ENCODE measurements at places on chromosomes 1 and 21.

DNA sequence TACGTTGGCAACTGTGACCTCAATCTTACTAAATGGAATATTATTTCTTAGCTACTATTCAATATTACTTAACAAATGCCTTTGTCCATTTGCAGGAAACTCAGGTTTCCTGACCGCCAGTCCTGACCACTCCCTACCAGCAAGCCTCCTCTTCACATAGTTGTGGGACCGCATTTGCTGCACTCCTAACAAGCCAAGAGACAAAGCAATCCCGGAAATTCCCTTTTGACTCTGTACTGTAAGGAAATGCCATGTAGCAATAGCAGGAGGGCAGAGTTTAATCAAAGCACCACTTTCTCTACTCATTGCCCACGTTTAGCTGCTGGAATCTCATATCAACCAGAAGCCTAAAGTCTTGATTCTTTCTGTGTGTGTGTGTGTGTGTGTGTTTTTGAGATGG lies 28.1 kb upstream of the ACBD6 start:
- DNase-seq, result no peak

GRCh38 chr1:247536340-247536739 lies at the start of gene OR2C3:
TSS of gene OR2C3 (minus strand) at chr1:247536440. CDS start at chr1:247532511, 3,929 bp downstream.
- DNase-seq, result no peak

DNA sequence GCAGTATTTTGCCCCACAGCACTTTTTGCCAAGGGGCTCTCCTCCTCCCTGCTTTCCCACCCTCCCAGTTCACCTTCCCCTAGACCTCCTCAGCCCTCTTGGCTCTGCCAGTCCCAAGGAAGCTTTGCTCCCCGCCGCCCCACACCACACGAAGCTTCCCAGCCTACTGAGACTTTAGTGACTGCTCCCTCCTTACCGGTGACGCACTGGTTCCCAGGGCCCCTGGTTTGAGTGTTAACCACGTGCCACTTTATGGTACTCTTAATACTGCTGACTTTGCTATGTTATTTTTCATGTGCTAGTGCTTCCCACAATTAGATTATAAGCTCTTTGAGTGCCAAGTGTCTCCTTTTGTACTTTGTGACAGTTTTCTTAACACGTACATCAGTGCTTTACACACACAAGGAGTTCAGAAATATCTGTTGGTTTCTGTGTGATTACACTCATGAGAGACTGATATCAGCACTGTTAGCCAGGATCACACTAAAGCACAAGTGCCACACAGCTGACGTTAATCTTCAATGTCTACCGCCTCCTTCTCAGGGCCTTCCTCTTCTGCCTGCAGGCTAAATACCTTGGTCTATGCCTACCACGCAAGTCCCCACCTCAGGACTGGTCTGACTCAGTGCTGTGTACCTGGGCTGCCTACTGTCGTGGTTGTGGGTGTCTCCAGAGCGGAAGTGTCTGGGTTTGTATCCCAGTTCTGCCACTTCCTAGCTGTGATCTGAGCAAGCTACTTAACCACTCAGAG lies 61.0 kb downstream of the DNTTIP2 start:
- DNase-seq, result no peak

DNA sequence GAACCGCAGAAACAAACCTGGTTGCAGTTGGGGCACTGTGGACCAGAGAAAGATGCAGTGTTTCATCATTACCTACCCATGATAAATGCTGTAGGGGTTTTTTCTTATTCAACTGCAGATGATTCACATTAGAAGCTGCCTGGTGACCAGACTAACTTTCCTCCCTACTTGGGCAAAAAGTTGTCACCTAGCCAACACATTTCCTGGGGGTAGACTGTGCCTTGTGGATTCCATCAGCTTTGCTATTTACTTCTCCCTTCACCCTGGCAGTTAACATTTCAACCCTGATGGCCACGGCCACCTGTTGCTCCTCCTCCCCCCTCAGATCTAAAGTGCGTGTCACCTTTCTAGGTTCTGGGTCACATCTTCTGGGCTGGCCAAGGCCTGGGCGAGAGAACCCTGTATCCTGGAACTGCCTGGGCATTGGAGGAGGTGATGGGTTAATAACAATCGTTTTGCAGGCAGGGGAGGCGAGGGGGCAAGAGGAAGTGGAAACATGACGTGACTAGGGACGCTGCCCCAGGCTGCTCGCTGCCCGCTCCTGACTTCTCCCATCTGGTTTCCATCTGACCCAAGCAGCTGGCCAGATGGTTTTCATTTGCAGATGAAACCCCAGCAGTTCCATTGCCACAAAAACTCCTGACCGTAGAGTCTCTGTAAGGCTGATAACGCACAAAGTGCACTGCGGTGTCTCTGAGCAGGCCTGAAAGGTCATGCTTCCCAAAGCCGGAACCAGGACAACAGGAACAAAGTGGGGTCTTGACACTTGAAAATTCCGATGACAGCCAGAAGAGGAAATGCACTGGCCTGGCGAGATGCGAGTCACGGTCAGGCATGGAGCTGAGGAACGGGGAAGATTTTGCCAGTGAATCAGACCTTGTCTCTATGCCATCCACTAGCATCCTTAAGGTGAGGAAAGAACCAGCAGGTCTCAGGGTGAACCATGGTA lies 36.6 kb downstream of the CAPZB start:
- no peak for DNase-seq

- DNase-seq, result no peak
Measured at GRCh38 chr1:214010197-214010573, 22.4 kb downstream of the PROX1 start.

GRCh38 chr1:35726450-35727433 lies 8.1 kb upstream of the C1orf216 start:
- no peak for DNase-seq

GRCh38 chr1:152252157-152252556 lies 28.2 kb upstream of the HRNR start:
- no peak for DNase-seq

GRCh38 chr1:55443175-55443915 lies 228.2 kb upstream of the USP24 start:
- no peak for DNase-seq

DNA sequence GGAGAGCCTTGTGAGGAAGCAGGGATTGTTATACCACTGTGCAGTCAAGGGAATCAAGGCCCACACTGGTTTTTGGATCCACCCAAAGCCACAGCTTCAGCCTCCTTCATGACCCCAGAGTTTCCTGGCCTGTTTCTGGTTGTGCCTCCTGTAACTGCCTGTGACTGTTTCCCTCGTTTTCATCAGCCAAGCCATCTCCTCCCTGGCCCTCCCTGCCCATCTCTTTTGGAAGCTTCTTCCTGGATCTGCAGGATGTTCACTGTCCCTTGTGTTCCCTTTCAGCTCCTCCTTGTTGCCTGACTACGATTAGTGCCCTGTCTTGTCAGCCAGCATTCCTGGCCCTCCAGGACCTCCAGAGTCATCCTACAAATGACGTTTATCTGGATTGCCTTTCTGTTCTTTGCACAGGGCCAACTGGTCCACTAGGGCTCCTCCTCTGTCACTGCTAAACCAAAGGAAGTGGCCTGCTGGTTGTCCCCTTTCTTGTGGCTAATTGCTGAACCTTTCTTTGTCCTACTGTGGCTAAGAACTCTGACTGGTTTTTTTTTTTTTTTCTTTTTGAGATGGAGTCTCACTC lies 17.9 kb downstream of the SFT2D2 start:
- no peak for DNase-seq

GRCh38 chr21:40841524-40842196 lies 5.3 kb downstream of the DSCAM start:
- no peak for DNase-seq

GRCh38 chr21:36693489-36694030 lies 5.4 kb upstream of the SIM2 start:
- no peak for DNase-seq

GRCh38 chr1:226888021-226888420 lies 17.6 kb downstream of the PSEN2 start:
- DNase-seq, result no peak

DNA sequence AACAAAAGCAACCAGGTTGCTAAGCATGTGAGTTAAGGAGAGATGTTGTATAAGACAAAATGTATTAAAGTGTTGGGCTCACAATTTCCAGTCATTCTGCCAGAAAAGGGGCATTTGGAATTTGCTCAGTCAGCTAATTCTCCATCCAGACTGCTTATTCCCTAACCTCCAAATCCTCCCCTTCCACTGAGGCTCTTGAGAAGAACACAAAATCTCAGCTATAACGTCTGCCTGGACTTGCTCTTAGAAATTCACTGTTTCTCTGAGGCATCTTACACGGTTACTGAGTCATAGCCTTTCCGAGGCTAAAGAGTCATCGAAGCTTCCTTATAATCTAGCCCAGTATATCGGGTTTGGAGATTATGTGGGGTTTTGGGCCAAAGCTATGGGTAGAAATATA lies 548.2 kb upstream of the ADGRL4 start:
- DNase-seq, result no peak

DNA sequence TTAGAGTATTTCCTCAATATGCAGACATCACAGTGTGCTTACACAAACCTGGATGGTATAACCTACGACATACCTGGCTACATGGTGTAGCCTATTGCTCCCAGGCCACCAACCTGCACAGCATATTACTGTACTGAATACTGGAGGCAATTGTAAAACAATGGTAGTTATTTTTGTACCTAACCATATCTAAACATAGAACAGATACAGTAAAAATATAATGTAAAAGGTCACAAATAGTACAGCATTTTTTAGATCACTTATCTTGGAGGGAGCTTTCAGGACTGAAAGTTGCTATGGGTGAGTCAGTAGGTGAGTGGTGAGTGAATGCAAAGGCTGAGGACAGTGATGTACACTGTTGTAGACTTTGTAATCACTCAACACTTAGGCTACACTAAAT lies 492.3 kb downstream of the MRPL39 start:
- no peak for DNase-seq

DNA sequence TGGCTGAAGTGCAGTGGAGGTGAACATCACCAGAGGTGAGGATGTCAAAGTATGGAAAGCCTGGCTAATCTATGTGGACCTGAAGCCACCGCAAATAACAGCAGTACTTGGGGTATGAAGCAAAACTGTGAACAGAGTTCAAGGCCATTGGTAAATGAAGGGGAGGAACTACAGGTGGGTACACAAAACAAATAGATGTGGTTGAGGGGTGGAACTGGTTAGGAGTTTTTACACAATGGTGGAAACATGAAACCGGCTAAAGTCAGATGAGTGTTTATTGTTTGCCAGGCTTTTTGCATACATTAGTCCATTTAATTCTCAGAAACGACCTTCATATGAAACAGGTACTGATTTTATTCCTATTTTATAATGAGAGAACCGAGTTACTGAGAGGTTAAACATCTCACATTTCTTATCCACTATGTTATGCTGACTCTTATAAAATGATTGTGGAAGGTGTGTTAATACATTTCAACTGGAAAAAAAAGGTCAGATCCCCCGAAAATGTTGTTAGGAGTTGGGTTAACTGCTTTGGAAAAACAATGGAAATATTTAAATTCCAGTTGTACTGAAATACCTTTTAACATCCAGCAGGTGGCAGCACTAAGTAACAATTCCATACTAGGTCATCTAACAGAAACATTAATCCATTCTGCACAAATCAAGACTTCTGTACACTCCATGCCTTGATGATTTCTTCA lies 44.3 kb upstream of the GTF2B start:
- DNase-seq, result no peak

GRCh38 chr21:36507397-36508018 lies 27.6 kb upstream of the CLDN14 start:
- no peak for DNase-seq

GRCh38 chr1:51305371-51305823 lies 25.0 kb downstream of the TTC39A start:
- no peak for DNase-seq

DNA sequence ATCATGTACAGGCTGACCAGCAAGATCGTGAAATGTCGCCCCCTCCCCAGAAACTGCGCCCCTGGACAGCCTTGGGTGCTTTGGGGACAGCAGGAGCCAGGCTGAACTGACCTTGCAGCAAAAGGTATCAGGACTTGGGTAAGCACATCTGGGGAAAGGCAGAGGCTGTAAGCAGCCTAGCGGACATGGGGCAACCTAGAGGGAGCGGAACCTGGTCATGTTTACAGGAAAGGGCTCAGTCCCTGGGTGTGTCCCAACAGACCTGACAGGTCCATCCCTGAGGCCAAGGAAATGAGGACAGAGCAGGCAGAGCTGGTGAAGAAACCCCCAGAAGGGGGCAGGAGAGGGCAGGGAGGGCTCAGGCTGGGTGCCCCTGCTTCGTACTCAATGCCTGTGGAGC lies 3.1 kb upstream of the S100A8 start:
- DNase-seq, result no peak

- DNase-seq, result no peak
Measured at GRCh38 chr1:40980453-40981121, 1.1 kb downstream of the CTPS1 start.

DNA sequence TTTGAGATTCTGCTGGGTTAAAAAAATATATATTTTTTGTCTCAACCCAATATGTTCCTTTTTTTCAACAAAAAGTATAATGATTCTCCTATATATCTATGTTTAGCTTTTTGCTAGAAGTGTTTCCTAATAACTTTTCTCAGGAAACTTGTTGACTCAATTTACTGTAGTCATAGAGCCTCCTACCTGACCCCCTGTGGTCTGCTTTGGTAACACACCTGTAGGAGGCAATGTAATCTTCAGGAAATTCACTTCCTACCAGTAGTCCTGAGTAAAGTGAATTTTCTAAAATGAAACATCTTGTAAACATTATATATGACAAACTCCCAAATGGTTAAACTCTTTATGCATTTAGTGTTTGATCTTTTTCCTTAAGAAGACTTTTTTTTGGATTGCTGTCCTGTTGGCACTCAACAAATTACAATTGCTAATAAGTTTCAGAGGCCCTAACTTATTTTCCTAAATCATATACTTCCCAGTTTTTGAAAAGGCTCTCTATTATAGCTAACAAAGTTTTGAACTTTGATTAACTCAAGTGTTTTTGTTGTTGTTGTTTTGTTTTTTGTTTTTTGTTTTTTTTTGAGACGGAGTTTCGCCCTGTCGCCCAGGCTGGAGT lies 118.3 kb downstream of the OLFML2B start:
- no peak for DNase-seq

GRCh38 chr1:93576746-93577145 lies 104.9 kb downstream of the BCAR3 start:
- DNase-seq, result no peak

DNA sequence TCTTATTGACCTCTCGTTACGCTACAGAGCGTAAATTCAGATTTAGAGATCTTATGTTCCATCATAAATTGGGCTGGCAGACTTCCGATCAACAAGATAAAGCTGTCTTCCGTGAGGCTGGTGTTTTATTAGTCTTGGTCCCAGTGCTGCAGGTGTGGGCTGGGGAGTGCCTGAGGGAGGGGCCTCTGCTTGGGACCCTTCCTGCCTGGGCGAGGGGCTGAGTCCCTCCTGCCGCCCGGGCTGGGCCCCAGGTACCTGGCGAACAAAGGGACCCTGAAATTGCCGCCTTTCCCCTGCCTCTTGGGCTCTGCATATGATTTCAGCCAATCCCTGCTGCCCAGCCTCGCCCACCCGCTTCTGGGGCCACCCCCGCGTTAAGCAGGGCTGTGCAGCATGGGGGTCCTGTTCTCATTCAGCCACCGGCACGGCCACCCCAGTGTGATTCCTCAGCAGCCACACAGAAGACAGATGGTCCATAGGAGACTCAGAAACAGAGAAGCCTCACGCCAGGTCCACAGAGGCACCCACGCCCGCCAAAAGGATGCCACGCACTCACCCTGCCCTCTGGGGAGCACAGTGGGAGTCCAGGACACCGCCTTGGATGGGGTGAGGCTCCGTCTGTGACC lies 6.1 kb upstream of the SAMD11 start:
- no peak for DNase-seq

All from cerebellar nuclear complex (tissue), 1 donor.